ENCODE measurements at places on chromosomes 16 and 17.

DNA sequence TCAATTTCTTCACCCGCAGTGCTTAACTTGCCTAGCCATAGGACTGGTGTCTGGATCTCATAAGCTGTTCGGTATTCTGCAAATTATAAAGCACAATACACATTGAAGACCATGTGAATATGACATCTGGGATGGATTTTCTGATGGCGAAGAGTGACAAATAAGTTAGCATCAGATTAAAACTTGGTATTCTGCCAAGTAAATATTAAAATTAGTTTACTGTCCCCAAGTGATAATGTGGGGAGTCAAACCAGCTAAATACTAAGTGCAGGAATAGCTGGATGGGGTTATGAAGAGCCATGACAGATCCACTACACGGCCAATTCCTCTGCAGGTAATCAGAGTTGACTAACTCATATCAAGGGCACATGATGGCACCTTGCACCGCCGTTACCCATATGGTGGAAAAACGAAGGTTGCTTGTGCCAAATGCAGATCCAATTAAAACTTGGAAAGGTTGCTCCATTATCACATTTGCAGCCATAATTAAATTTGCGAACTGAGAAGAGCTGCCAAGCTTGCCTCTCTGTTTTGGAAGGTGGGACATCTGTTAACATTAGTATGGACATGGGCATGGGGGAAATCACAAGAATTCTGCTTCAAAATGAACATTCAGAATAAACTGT, 114.9 kb upstream of the TOM1L1 start:
- DNase-seq = no peak

GRCh38 chr17:55398689-55399088, 22.9 kb downstream of the MMD start:
- no peak for DNase-seq

DNA sequence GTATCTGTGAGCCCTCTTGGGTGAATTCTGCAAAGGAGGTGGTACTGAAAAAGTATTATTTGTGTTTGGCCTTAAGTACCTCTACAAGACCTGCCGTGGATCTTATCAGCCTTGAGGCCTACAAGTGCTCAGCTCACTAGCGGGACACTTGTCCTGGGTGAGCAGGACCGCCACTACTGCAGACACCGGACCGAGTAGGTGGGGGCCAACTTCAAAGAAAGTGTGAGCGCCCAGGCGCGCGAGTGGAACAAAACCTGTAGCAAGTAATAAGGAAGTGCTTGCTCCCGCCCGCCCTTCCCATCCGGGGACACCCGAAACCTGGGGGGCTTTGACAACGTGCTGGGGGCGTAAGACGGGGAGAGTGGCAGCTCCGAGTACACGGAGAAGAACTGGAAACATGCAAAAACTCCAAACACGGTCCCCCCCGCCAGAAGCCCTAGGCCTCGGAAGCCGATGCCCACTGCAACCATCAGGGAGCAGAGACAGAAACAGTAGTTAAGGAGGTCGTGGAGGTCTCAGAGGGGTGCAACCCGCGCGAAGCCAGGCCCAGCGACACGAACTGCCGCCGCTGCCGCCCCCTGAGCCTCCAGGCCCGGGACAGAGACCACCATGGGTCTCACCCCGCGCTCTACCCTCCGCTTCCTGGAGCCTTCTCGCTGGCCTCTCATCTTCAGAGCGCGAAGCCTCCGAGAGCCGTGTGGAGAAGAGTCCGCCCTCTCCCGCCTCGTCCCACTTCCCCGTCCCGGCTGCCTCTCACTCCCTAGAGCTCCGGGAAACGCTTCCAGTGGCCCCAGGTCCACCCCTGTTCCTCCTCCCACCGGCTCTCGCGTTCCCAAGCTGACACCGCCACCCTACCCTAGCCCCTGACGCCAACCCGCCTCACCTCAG, 537 bp downstream of the CNOT1 start:
- DNase-seq = peak; percentile 27

GRCh38 chr17:66032082-66032712, 159.7 kb downstream of the CEP112 start:
- no peak for DNase-seq

DNA sequence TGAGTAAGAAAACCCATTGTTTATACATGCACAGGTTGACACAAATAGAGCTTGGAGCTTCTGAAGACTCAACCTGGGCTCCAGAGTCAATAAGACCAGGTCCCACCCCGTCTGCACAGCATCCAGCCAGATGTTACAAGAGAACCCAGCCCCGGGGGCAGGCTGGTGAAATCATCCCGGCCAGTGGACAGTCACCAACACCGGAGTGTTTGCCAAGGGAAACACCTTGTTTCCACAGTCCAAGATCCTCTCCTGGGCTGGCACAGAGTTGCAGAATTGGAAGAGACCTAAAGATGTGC, 90.3 kb downstream of the RAB11FIP4 start:
- DNase-seq = no peak

DNA sequence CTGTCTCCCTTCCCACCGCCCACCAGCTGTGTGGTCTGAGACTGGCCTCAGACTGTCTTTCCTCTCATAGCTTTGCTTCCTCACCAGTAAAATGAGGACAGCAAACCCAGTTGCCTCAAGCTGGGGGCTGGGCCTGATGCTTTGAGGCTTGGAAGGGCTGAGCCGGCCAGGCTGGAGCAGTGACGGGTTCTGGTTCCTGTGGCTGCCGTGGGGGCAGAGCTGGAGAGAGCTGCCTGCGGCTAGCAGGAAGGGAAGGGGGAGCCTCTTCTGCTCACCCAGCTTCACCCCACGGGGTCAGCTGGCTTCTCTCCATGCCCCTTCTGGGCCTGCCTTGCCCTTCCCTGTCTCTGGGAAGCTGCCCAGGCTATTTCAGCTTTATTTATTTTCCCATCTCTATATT, 23.7 kb downstream of the LASP1 start:
- DNase-seq = no peak

GRCh38 chr17:71337938-71338337, 782.9 kb upstream of the SOX9 start:
- no peak for DNase-seq

- no peak for DNase-seq
Measured at GRCh38 chr17:72525225-72526015, 404.6 kb downstream of the SOX9 start.

GRCh38 chr16:1972490-1972877, 631 bp downstream of the TBL3 start:
- DNase-seq = no peak

Measured in stimulated activated CD4-positive, alpha-beta T cell treated with anti-CD3 and anti-CD28 coated beads, Interleukin-12 subunit alpha, Interleukin-12 subunit beta, amount 100 ng/mL, for 48 hours (primary cell).